Aorta (tissue), 5 donors: ENCODE measurements at places on chromosomes 16 and 17. TPM values are rescaled to one million over a fixed set of nuclear protein-coding genes. Genes with fewer than 3 reads are reported as not detected.

Gene SYCE1L
- 2.1 TPM for polyA plus RNA-seq

DNA sequence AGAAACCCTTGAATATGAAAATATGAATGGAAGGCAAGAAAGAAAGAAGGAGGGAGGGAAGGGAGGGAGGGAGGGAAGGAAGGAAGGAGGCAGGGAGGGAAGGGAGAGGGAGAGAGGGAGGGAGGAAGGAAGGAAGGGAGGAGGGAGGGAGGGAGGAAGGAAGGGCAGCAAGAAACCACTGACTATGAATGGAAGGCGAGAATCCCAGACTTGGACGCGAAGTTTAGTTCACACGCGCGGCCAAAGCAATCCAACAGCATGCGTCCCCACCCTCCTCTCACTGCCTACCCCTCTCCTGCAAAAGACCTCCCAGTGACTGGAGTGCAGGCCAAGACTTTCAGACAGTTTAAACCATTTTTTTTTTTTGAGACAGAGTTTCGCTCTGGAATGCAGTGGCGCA is 7.9 kb upstream of the SMARCD2 start:
- no peak for DNase-seq

Gene HS3ST4
- not detected for polyA plus RNA-seq

DNA sequence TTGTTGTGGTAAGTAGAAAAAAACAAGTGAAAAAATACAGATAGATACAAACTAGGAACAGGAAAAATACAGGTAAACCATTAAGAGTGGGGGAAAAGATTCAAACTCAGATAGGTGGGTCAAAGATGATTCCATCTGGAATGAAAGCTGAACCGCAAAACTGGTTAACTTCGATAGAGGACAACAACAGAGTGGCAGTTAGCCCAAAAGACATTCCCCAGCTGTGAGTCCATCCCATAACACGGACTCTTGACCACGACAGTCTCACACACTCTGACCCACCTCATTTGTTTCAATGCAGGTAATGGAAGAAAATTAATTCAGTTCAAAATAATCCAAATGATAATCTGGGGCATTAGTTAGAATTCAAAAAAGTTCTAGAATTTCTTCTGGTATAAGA is 13.5 kb downstream of the ELAC2 start:
- DNase-seq = no peak

GRCh38 chr16:49019081-49019633 is 262.5 kb downstream of the CBLN1 start:
- DNase-seq = no peak

DNA sequence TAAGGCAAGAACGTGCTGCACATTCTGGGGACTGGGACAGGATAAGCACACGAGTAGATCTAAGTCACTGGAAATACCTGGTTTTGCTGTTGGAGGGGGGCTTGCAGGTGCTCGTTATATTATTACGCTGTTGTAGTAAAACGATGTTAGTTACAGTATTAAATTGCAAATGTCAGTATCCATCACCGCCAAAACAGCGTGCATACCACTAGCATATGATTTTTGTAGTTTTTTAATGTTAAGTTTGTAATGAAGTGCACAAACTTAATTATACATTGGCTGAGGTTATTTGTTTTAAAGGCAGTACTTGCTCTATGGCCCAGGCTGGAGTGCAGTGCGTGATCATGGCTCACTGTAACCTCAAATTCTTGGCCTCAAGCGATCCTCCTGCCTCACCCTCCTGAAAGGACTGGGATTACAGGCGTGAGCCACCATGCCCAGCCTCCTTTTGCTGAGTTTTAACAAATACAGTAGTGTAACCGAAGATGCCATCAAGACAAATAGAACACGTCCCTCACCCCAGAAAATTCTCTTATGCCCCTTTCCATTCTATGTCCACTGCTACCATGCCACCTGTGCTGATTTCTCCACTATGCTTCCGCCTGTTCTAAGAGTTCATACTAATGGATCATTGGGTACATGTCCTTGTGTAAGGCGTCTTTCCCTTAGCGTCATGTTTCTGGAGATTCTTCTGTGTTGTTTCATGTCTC is 20.7 kb upstream of the CSNK1D start:
- DNase-seq = no peak

Gene CTF1
- polyA plus RNA-seq = 7.9 TPM

Gene C16orf46
- polyA plus RNA-seq = 0.33 TPM

- no peak for DNase-seq
Measured at GRCh38 chr16:15523092-15523541, 88.7 kb downstream of the BMERB1 start.
